Osteoblast (primary cell): ENCODE measurements at places on chromosomes 13 and 19. TPM values are rescaled to one million over a fixed set of nuclear protein-coding genes. Genes with fewer than 3 reads are reported as not detected.

DNA sequence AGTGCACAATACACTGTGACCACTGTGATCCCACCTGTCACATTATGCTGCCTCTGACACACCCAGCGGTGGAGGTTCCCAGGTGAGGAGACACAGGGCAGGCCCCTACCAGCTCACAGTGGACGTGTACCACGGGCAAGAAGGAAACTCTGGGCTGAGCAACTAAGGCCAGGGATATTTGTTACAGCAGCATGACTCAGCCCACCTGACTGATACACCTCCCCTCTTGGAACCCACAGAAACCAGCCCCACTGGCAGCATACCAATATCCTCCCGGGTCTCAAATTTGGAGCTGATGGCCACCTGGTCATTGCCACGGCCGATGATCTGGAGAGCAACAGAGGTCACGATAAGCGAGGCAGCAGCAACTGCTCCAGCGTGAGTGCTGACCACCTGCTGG, 14.9 kb downstream of the KLC3 start:
- DNase-seq, result peak; percentile 83

- DNase-seq, result peak; percentile 98
These were observed at the start of gene MICU2 for GRCh38 chr13:21603531-21604448. TSS of gene MICU2 (minus strand) at chr13:21604170. CDS start at chr13:21604148, 22 bp downstream.

GRCh38 chr19:39515551-39516191, 732 bp downstream of the SELENOV start:
- peak; percentile 80 for DNase-seq

GRCh38 chr19:39372941-39373340, 18.0 kb downstream of the PAF1 start:
- DNase-seq, result peak; percentile 84

DNA sequence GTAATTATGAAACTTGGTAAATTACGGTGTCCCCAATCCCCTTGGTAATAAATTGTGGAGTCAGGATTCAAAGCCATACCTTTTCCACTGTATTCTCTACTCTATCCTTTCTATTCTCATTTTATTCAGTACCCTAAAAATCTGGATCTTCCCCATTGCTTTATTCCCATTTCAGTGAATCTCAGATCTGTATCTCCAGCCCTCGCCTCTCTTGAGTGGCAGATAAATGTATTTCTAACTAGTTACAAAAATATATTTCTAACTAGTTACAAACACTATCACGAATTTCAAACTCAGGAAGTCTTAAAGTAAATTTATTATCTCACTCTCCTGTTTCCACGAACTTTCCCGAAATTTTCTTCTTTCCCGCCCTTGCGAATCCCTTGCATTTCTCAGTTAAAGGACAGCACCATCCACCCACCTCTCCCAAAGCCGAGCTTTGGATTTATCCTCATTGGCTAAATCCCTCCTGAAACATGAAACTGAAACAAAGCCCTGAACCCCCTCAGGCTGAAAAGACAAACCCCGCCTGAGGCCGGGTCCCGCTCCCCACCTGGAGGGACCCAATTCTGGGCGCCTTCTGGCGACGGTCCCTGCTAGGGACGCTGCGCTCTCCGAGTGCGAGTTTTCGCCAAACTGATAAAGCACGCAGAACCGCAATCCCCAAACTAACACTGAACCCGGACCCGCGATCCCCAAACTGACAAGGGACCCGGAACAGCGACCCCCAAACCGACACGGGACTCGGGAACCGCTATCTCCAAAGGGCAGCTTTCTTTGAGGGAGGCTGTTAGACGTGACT, 164.3 kb upstream of the PABPC3 start:
- DNase-seq, result no peak

DNA sequence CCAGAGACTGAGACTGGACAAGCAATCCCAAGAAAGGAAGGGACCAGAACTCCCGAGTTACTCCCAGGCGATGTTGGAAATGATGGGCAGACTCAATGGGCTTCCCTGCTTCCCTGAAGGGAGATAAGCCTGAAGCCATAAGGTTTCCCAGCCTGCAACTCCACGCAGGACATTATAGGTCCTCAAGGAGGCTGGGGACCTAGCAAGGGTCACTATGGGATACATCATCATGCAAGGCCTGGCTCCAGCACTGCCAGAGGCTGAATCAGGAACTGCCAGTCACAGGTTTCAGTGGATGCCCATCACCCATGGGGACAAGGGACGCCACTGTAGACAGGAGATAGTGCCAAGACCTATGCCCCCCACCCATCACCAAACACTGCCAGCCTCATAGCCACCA, 338.7 kb downstream of the IRS2 start:
- no peak for DNase-seq

GRCh38 chr19:51417107-51417809, at the start of gene SIGLEC10:
TSS of gene SIGLEC10 (minus strand) at chr19:51417642. CDS start at chr19:51417581, 61 bp downstream.
- DNase-seq, result no peak

DNA sequence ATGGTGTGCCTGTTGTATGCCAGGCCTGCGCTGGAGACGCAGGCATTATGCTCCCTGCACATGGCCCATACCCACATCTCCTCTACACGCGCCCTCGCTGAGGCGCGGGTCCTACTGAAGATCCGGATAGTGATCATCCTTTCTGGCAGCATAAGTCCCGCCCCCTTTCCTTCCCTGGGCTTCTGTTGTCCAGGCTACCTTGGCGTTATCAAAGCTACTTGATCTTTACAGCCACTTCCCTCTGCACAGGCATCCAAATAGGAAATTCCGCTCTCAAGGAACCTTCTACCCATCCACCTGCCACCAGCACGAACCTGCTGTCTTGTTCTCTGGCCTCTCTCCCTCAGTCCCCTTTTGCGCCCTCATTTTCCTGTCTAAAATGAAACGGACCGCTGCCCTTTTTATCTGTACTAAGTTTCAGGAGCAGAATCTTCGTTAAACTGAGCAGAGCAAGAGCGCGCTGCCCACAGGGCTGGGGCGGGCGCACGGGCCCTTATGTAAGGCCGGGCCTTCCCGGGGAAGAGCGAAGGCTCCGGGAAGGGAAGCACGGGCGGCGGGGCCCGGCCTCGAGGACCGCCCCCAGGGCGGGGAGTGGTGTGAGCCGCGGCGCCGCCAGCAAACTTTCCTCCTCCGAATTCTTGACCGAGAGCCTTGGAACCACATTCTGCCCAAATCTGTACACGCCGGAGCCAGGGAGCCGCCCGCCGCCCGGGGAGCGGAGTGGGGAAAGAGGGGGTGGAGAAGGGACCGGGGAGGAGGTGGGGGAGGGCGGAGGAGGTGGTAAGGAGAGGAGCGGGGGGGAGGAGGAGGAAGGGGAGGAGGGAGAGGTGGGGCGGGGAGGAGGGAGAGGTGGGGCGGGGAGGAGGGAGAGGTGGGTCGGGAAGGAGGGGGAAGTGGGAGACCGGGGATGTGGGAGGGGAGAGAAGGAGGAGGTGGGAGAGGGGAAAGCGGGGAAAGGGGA, 920 bp upstream of the UBE2L5 start:
- DNase-seq, result peak; percentile 97

GRCh38 chr13:110652764-110653163, 37.4 kb downstream of the NAXD start:
- DNase-seq, result no peak

DNA sequence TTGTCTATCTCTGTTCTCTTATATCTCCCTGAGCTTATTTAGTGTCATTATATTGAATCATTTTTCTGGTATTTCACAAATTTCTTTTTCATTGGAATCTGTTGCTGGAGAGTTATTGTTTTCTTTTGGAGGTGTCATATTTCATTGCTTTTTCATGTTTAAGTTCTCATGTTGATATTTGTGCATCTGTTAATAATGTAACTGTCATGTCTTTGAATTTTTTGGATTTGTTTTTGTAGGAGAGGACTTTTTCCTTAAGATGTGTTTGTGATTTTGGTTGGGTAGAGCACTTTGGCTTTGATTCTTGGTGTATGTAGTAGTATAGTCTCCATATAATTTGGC, 64.0 kb downstream of the DNAJC3 start:
- DNase-seq, result no peak

DNA sequence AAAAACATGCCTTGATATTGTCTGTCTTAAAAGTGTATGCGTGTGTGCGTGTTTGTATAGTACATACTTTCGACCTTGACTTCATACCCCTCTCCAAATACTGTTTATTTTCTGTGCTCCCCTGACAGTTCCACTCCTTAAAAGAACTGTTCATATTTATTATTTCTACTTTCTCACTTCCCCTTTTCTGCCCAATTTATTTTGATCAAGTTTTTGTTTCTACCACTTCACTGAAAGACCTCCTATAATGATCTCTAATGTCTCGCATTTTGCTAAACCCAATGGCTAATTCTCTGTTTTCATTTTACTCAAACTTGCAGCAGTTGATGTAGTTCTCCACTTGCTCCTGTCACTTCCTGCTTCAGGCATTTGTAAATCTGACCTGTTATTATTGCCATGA, 426.1 kb upstream of the KLF12 start:
- no peak for DNase-seq

GRCh38 chr19:16094360-16095070, 17.2 kb upstream of the RAB8A start:
- DNase-seq, result peak; percentile 26

DNA sequence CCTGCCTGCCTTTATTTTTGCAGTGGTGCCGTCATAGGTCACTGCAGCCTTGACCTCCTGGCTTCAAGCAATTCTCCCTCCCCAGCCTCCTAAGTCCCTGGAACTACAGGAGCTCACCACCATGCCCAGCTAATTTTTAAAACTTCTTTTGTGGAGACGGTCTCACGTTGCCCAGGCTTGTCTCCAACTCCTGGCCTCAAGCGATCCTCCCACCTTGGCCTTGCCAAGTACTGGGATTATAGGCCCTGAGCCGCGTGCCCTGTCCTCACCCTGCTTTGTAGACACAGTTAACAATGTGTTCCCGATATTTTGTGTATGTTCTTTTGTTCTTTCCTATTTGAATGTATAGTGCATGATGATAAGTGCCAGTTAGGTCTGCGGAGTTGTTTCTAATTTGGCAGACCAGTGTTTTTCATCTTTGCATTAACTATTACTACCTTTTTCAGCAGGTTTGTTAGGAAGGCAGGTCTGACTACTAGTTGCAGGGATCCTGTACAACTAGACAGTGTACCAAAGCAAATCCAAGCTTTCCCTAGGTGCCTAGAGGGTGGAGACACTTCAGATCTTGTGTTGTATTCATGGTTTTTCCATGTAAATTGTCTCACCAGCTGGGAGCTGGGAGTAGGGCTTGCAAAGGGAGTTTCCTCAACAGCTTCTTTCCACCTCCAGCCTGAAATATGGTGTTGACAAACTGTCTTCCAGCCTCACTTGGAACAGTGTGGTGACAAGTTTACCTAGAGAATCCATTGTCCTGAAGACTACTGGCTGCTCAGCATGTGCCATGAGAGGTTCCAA, 9.5 kb upstream of the WTIP start:
- no peak for DNase-seq

GRCh38 chr13:26168835-26169234, 53.3 kb downstream of the RNF6 start:
- DNase-seq, result no peak

GRCh38 chr13:26678796-26679195, 81.8 kb downstream of the GPR12 start:
- no peak for DNase-seq

DNA sequence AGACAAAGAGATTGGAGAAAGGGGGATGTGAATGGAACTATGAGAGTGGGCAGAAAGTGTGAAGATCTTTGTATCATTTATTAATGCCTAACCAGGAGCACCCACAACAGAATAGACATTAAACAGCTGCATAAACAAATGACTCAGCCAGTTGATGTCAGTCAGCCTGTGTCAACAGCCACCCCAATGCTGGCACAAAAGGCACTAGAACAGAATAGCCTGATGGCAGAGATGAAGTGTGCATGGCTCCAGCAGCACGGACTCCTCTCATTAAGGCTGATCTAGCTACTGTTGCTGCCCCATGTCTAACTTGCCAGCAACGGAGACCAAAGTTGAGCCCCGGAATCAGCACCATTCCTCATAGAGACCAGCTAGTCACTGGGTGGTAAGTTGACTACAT, 7.8 kb downstream of the CPB2 start:
- DNase-seq, result no peak

Gene CEACAM3
- total RNA-seq, result not detected in 2 replicates

Gene ERICH6B
- not detected in 2 replicates for total RNA-seq

Gene ZNF709
- total RNA-seq, result 5.0 and 5.1 TPM in 2 replicates

Gene CYP2A6
- total RNA-seq, result not detected in 2 replicates

Gene ALKBH6
- 8.3 and 12.3 TPM in 2 replicates for total RNA-seq
